ENCODE measurements at places on chromosomes 13 and 19.

- no peak overlapping the region for H3K27ac ChIP-seq
- no peaks in the 10 kb centered on the region for H3K27me3 ChIP-seq
- H3K4me3 ChIP-seq = no peak overlapping the region
- peaks cover 28% of the 10 kb centered on the region for H3K4me1 ChIP-seq
- DNase-seq = peak; percentile 47
Measured at GRCh38 chr19:46579361-46579879, 21.7 kb upstream of the CALM3 start.

DNA sequence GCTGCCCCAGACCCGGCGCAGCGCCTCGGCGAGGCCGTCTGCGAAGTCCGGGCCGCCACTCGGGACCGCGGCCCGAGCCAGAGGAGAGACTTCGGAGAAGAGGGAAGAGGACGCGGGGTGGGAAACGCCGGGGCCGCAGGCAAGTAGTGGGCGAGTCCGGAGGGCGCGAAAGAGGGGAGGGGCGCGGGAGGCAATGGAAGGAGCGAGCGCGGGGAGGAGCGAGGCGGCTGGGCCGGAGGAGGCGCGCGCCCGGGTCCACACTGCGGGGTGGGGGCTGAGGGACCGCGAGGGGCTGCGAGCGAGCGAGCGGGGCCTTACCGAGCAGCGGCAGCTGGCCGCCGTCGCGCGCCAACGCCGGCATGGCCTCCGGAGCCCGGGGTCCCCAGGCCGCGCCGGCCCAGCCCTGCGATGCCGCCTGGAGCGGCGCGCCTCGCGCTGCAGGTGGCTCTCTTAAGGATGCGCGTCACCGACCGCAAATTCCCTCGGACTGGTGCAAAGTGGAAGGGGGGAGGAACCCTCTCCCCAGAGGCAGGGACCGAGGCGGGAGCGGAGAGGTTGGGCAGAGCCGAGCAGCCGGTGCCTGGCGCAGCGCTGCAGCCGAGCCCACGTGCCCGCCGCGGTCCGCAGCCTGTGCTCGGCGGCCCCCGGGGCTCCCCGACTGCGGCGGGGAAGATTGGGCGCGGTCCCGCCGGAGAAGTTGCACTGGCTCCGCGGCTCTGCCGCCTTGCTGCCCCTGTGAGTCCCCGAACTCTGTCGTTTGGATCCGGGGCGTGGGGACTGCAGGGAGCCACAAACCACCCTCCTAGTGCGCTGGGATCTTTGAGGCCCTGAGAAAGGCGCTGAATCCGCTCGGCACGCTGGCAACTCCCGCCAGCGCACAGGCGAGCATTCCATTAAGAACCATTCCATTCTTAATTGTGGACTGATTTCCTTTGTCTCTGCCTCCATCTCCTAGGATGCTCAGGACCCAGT is at the start of gene FLT3:
Gene FLT3 (minus strand): TSS at position 427 of the 972 bp plus-strand sequence. CDS start 66 bp downstream, at position 361.
- H3K27me3 ChIP-seq = peaks cover 44% of the 10 kb centered on the region
- H3K4me3 ChIP-seq = peak within 1 kb of the TSS; percentile 59
- peak; percentile 67 for DNase-seq
- H3K36me3 ChIP-seq = no peaks in the 10 kb centered on the region

GRCh38 chr13:97568850-97569249 is 134.9 kb downstream of the RAP2A start:
- H3K4me3 ChIP-seq = no peak overlapping the region
- H3K4me1 ChIP-seq = no peaks in the 10 kb centered on the region
- DNase-seq = no peak
- peaks cover 17% of the 10 kb centered on the region for H3K27me3 ChIP-seq
- H3K27ac ChIP-seq = no peak overlapping the region

- no peaks in the 10 kb centered on the region for H3K36me3 ChIP-seq
- H3K4me3 ChIP-seq = no peak overlapping the region
- DNase-seq = no peak
- no peak overlapping the region for H3K27ac ChIP-seq
- no peaks in the 10 kb centered on the region for H3K4me1 ChIP-seq
Measured at GRCh38 chr19:45327404-45328143, 4.9 kb upstream of the CKM start.

- H3K36me3 ChIP-seq = no peaks in the 10 kb centered on the region
- peak; percentile 28 for DNase-seq
- no peaks in the 10 kb centered on the region for H3K4me1 ChIP-seq
- no peak overlapping the region for H3K4me3 ChIP-seq
Measured at GRCh38 chr19:1768248-1768647, 14.9 kb downstream of the ONECUT3 start.

DNA sequence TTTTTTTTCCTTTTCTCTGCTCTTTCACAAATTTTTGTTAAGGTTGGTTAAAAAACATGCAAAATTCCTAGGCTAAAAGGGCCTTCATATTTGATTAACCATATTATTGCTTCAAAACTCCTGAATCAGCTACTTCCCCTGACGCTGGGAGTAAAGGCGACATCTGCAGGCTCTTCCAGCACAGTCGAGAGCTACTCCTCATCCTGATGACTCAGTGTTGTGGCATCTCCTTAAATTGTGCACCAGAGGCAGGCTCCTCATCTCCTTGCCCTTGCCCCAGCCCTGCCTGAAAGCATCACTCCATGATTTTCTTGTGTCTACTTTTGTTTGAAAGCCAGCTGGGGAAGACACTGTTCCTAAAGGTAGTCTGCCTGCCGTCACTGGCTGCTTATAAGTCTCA is 24.5 kb upstream of the SOX1 start:
- no peaks in the 10 kb centered on the region for H3K36me3 ChIP-seq
- H3K27me3 ChIP-seq = peaks cover 30% of the 10 kb centered on the region
- no peak overlapping the region for H3K27ac ChIP-seq
- H3K4me1 ChIP-seq = no peaks in the 10 kb centered on the region
- DNase-seq = no peak
- no peak overlapping the region for H3K4me3 ChIP-seq

DNA sequence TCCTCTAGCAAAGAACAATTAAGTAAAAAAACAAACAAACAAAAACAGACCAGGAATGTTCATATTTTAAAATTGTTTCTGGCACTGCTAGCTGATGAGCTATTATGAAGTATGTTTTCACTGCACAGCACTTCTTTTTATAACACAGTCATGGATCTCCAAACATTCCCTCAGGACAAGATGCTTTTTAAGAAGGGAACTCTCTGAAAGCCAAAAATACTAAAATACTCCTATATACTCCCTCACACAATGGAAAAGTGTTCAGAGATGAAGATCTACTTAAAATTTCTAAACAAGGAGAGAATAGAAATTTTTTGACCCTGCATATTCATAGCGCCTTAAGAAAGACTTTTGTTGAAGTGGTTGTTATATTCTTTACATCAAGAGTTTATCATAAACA is 926.8 kb downstream of the DIAPH3 start:
- H3K4me1 ChIP-seq = no peaks in the 10 kb centered on the region
- no peak overlapping the region for H3K27ac ChIP-seq
- H3K27me3 ChIP-seq = peaks cover 5% of the 10 kb centered on the region
- DNase-seq = no peak

DNA sequence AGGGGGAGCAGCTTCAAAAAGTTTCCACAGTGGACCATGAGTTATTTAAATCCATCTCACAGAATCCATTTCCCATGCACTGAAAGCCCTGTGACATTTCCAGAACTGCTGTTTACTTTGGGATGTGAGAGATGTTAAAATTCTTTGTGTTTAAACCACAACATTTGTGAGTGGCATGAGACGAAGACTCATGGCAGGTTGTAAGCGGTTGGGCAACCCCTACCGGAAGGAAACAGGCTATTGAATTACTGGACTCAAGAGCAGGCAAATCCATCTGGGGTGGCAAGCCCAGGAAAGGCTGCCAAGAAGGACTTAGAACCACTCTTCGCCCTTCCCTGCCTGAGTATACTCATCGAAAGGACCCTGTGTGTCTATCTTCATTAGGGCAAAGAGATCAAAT is 22.3 kb upstream of the CLDN10 start:
- peaks cover under 1% of the 10 kb centered on the region for H3K4me1 ChIP-seq
- DNase-seq = no peak
- no peak overlapping the region for H3K4me3 ChIP-seq
- H3K27me3 ChIP-seq = peaks cover 29% of the 10 kb centered on the region

- no peak for DNase-seq
- H3K36me3 ChIP-seq = no peaks in the 10 kb centered on the region
- no peaks in the 10 kb centered on the region for H3K27me3 ChIP-seq
- no peak overlapping the region for H3K27ac ChIP-seq
Measured at GRCh38 chr13:85216576-85216975, 582.6 kb downstream of the SLITRK6 start.

GRCh38 chr19:29384656-29385055 is 141.1 kb upstream of the VSTM2B start:
- DNase-seq = no peak
- H3K4me1 ChIP-seq = no peaks in the 10 kb centered on the region
- H3K27ac ChIP-seq = no peak overlapping the region
- no peak overlapping the region for H3K4me3 ChIP-seq
- H3K27me3 ChIP-seq = peaks cover 2% of the 10 kb centered on the region

- no peak overlapping the region for H3K4me3 ChIP-seq
- peaks cover 2% of the 10 kb centered on the region for H3K27me3 ChIP-seq
- H3K36me3 ChIP-seq = no peaks in the 10 kb centered on the region
- H3K27ac ChIP-seq = no peak overlapping the region
- DNase-seq = no peak
Measured at GRCh38 chr13:53260594-53260993, 232.0 kb downstream of the OLFM4 start.

GRCh38 chr19:32022731-32023563 is 322.5 kb upstream of the ZNF507 start:
- H3K36me3 ChIP-seq = no peaks in the 10 kb centered on the region
- no peak overlapping the region for H3K27ac ChIP-seq
- no peaks in the 10 kb centered on the region for H3K27me3 ChIP-seq
- H3K4me3 ChIP-seq = no peak overlapping the region
- DNase-seq = no peak

GRCh38 chr19:48603001-48603400 is 3.5 kb upstream of the SPACA4 start:
- H3K4me1 ChIP-seq = no peaks in the 10 kb centered on the region
- DNase-seq = no peak
- H3K27me3 ChIP-seq = no peaks in the 10 kb centered on the region

DNA sequence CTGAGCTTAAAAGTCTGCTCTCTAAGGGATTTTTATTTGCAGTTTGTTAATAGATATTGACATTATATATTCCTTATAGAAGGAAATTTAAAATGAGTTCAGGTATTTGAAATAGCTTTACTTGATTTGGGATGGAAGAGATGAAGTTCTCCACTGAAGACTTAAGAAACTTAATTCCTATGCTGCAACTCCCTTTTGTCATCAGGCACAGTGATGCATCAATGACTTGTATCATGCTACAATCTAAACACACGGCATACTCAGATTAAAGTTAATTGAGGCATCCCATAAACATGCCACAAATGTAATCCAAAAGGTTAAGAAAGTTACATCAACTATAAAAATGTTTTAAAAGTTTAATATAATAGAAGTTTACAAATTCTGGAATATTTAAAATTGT is 109.0 kb downstream of the STARD13 start:
- H3K4me3 ChIP-seq = no peak overlapping the region
- peaks cover 2% of the 10 kb centered on the region for H3K27me3 ChIP-seq

GRCh38 chr19:5205381-5205780 is 135.2 kb downstream of the PTPRS start:
- H3K4me3 ChIP-seq = no peak overlapping the region
- no peak overlapping the region for H3K27ac ChIP-seq
- peak; percentile 18 for DNase-seq
- H3K27me3 ChIP-seq = no peaks in the 10 kb centered on the region

DNA sequence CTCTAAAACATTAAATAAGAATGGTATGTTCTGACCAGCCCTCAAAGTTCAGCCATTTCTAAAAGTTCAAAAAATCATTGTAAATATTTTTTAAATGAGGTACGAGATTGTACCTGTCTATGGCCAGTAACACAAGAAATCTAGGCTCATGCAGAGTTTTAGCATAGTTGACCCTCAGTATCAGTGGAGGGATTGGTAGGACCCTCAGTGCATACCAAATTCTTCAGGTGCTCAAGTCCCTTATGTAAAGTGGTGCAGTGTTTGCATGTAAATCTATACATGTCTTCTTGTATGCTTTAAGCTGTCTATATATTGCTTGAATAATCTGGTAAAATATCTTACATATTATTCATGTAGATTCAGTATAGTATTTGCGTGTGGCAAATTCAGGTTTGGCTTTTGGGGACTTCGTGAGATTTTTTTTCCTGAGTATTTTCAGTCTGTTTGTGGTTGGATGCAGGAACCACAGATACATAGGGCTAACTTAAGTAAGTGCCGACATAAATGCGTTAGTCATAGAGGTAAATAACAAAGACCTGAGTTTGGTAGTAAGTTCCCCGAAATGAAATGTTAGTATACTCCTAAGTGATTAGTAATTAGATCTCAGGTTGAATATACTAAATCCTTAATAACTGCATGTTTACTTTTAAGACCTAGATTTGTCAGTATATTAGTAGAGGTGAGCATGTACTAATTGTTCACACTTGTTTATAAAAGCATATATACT is 7.8 kb downstream of the MIR17HG start:
- H3K27ac ChIP-seq = no peak overlapping the region
- H3K36me3 ChIP-seq = peaks cover 62% of the 10 kb centered on the region
- H3K4me3 ChIP-seq = no peak overlapping the region
- no peaks in the 10 kb centered on the region for H3K27me3 ChIP-seq

DNA sequence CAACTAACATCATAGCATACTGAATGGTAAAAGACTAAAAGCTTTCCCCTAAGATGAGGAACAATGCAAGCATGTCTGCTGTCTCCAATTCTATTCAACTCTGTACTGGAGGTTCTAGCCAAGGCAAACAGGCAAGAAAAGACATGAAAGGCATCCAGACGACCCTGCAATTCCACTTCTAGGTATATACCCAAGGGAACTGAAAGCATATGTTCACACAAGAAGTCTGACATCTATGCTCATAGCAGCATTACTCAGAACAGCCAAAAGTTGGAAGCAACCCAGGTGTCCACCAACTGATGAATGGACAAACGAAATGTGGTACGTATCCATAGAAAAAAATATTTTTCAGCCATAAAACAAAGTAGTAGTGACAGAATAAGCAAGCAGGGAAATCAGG is 39.1 kb downstream of the PEPD start:
- H3K36me3 ChIP-seq = peaks cover 56% of the 10 kb centered on the region
- H3K4me3 ChIP-seq = no peak overlapping the region
- no peaks in the 10 kb centered on the region for H3K27me3 ChIP-seq
- H3K4me1 ChIP-seq = no peaks in the 10 kb centered on the region
- H3K27ac ChIP-seq = no peak overlapping the region
- no peak for DNase-seq

DNA sequence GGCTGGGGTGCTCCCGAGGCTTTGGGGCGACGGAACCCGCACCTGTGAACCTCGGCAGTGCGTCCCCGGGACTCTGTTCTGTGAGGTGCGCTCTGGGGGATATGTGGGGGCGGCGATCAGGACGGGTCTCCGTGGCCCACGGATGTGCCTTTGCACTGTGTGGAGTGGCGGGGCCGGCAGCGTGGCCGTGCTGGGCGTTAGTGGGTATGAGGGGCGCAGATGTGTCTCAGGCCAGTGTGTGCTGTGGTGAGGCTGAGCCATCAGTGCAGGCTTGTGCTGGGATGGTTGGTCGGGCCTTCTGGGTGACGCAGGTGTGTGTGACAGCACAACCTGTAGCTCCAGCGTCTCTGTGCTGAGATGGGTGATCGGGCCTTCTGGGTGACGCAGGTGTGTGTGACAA is 16.9 kb downstream of the ZNF331 start:
- DNase-seq = no peak
- peaks cover 30% of the 10 kb centered on the region for H3K4me1 ChIP-seq
- H3K4me3 ChIP-seq = peak overlapping the region; percentile 94

GRCh38 chr13:71291842-71292146 is 575.2 kb downstream of the DACH1 start:
- peaks cover 4% of the 10 kb centered on the region for H3K36me3 ChIP-seq
- peaks cover 18% of the 10 kb centered on the region for H3K4me1 ChIP-seq
- no peak overlapping the region for H3K4me3 ChIP-seq
- H3K27ac ChIP-seq = no peak overlapping the region
- peaks cover 5% of the 10 kb centered on the region for H3K27me3 ChIP-seq
- DNase-seq = no peak
